ENCODE measurements at places on chromosomes 5 and 9.

DNA sequence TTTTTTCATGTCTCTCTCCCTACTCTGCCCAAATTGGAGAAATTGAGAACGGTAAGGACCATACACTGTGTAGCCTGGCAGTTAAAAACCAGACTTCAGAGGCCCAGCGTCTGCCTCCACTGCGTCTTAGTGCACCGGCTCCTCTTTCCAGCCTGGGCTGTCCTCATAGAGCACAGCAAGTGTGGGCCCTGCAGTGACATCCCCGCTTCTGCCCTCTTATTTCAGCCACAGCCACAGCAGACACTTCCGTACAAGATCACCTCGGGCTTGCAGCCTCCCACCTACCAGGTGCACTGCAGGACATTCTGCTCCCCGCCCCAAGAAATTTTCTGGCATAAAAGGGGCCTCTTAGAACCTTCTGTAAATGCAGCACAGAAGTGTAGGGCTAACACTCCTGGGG, 21.4 kb upstream of the SMIM23 start:
- DNase-seq: no peak

DNA sequence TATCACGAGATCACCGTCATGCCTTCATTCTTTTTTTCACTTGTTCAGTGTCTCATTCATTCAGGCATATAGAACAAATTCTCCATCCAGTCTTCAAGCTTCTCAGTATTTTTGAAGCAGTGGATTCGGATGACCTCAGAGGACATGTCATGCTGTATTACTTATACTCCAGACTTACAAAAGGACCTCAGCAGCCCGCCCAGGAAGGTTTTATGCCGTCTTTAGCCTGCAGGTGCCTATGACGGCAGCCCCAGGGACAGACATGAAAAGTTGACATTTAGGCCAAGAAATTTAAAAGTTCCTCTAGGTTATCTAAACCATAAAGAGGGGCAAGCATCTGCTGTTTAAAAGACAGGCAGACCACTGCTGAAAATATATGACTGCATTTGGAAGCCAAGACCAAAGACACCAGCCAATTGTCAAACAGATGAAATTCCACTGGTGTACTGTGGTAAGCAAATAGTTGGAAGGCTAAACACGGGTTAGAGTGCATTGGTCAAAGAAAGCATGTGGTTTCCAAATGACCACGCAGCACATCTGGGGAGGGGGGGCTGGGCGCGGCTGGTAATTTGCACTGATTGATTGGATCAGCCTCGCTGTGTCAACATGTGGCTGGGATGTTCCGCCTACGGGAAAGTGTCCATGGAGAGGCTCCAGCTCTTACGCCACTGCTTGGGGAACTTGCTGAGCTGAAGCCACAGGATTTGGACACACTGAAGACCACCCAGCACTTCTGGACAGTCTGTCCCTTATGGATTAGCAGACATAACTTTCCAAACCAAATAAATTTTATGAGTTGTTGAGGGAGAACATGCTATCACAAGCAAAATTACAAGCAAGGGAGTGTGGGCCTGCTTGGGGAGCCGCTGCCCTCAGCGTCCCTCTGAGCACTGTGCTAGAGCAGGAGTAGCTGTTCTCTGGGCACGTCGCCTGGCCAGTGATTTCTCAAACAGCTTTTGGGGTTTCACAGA, 173.6 kb downstream of the FANCC start:
- no peak for DNase-seq

DNA sequence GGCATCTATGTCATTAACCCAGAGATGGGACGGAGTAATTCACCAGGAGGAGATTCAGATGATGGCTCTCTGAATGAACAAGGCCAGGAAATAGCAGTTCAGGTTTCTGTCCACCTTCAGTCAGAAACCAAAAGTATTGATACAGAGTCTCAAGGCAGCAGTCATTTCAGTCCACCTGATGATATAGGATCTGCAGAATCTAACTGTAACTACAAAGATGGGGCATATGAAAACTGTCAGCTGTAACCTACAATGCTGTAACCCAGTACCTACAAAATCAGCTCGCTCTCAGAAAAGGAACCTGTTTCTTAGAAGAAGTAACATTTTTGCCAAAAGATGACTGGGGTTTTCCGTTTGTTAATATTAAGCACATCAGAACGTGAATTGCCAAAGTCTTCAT, 14.7 kb downstream of the MFAP3 start:
- no peak for DNase-seq

DNA sequence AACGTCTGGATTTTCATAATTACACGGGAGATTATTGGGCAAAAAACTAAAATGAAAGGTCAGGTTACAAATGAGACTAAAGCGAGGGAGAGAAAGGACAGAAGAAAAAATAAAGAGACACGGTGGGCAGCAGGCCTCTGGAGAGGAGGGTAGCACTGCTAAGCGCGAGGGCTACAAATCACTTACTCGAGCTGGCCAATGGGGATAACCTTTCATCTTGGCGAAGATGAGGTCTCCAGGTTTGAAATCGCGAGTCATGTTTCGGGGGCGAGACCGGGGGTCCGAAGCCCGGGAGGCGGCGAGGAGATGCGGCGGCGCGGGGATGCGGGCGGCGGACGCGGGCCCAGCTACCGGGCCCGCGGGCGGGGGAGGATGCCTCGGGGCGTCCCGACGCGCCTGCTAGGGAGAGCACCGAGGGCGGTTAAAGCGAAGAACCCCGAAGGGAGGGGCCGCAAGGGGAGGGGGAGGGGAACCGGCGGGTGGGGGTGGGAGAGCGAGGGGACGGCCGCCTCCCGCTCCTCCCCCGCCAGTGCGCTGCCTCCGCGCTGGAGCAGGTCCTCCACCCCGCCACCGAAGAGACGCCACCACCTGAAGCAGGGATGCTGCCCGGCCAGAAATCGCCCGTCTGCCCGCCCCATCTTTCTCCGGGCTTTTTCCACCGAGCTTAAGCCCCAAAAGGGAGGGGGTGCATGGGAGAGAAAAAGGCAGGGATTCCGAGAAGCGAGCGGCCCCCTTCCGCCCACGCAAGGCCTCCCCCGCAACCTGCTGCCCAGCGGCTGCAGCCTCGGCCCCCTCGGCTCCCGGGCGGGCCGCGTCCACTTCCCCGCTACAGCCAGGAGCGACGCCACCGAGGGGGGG, 610 bp downstream of the PSIP1 start:
- DNase-seq: peak; percentile 62

GRCh38 chr9:1005043-1005667, 28.7 kb downstream of the DMRT3 start:
- peak; percentile 9 for DNase-seq

GRCh38 chr9:36101916-36102741, 34.4 kb upstream of the GLIPR2 start:
- DNase-seq: no peak

DNA sequence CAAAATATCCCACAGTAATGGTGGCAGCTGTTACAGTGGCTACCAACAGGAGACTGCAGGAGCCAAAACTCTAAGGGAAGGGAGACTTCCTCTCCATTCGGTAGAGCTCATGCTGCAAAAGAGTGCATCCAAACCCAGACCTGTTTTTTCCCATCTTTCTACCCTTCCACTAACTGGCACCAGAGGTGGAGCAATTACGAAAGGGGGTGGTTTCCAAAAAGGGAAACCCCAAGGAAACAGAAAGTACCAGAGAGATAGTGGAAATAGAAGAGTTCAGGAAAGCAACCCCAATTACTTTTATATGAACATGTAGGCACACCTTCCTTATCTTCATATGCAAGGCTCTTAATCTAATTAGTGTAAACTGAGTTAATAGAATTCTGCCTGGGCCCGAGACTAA, 7.3 kb upstream of the WDR41 start:
- DNase-seq: no peak

DNA sequence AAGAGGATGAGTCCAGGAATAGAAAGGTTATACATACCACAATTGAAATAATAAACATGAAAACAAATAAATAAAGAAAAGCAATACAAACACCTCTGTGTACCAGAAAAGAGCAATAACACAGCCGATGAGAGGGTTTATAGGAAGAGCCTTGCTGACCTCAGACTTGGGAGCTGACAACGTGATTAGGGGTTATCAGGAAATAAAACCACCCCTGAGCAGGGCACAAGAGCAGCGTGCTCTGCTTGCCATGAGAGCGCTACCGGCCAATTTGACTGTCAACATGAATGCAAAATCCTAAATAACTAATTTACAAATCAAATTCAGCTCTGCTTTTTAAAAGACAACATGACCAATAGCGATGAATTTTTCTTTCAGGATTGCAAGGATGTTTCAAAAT, 2.6 kb upstream of the FREM1 start:
- DNase-seq: no peak

GRCh38 chr5:60698336-60698735, 1.6 kb downstream of the DEPDC1B start:
- no peak for DNase-seq
